Left renal pelvis (tissue), 4 donors: ENCODE measurements at places on chromosomes 7 and 10.

GRCh38 chr7:48887500-48887899 is 36.8 kb upstream of the CDC14C start:
- no peak for DNase-seq

- no peak for DNase-seq
These were observed 307.6 kb upstream of the PHYHIPL start for GRCh38 chr10:58868736-58869435.

- no peak for DNase-seq
These were observed 182.9 kb downstream of the ANK3 start for GRCh38 chr10:60206735-60207134.

DNA sequence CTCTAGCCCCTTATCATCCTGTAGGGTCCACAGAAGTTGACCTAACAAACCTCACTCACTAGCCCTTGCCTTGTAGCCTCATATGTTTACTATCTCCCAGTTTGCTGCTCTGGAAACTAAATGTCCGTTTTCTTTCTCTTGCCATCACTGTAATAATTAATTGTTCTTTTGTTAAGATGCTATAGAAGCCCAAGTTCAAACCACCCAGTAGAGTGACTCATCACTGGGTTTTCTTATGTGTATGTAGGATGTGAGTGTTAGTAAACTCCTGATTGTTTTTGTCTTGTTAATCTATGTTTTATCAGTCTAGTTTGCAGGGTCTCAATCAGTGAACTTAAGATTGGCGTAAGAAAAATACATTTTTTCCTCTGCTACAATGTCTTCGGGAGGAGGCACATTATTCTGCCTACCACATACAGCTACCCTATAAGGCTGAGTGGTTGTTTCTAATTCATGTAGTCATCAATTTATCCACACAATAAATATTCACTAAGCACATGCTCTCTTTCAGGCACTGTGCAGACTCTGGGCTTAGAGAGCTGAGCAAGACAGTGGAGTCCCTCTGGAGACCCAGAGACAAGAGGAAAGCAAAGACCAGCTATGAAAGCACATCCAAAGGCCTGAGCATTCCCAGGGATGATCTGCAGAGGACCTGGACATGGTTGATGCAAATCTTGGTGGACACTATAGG is 474.1 kb upstream of the AKR1E2 start:
- no peak for DNase-seq

DNA sequence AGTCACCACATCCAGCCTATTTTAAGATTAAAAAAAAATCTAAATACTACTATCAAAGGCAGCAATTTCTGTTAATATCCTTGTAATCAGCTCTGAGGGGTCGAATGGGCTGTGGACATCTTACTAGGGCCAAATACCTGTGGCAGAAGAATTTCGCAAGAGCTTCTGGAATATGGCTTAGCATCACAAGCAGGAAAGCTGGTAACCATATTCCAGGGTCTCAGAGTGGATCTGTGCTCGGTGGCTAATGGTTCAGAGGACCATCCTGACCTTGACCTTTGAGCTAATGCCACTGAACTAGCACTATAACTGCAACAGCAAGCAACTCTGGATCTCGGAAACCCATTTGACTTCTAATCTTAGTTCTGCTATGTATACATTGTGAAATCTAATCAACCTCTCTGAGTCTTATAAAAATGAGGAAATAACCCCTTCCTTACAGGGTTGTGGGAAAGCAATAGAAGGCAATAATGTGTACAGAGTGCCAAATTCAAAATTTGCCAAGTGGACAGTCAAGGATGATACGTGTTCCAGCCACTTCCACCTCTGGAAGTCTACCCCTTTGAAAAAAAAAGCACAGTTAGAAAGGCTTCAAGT is 65.5 kb downstream of the CYP26A1 start:
- no peak for DNase-seq

GRCh38 chr7:114104035-114104434 is 185.2 kb upstream of the PPP1R3A start:
- DNase-seq = no peak

DNA sequence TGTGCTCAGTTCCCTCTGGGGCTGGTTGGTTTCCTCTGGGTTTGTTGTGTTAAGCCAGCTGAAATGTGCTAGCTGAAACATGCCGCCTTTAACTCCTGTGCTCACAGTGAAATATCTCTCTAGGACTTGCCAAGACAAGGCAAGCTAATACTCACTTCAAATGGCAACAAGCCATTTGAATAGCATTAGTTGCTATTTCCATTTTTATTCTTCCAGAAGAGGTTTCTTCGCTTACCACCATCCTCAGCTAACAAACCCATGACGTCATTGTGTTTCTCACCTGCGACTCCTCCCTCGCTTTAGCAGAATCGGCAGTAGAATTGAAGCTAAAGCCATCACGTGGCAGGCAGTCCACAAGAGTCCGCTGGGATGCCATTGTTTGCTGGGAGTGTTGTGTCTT is 61.3 kb downstream of the ZNF22 start:
- DNase-seq = no peak

GRCh38 chr10:86667421-86668181 is 710 bp upstream of the LDB3 start:
- no peak for DNase-seq

GRCh38 chr7:30785786-30786185 is 14.6 kb downstream of the MINDY4 start:
- no peak for DNase-seq

- DNase-seq = no peak
These were observed 71.2 kb upstream of the AOAH start for GRCh38 chr7:36795451-36796021.

DNA sequence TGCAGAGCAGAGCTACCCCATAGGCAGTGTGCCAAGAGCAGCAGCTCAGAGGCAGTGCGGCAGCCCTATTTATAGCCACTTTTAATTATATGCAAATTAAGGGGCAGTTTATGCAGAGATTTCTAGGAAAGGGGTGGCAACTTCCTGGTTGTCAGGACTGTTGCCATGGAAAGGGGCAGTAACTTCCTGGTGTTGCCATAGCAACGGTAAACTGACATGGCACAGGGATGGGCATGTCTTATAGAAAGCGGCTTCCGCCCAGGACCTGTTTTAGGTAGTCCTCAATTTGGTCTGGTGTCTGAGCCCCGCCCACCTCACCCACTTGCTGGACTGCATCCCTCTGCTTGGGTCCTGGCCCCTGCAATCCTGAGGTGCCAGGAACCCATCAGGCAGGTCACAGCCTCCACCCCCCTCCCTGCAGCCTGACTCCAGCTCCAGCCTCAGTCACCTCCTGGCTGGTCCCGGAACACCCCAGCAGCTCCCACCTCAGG is 115.8 kb downstream of the TMEM130 start:
- no peak for DNase-seq

GRCh38 chr10:15253951-15254807 is 85.7 kb upstream of the NMT2 start:
- no peak for DNase-seq

GRCh38 chr7:6252748-6253147 is 19.7 kb downstream of the CYTH3 start:
- DNase-seq = no peak

DNA sequence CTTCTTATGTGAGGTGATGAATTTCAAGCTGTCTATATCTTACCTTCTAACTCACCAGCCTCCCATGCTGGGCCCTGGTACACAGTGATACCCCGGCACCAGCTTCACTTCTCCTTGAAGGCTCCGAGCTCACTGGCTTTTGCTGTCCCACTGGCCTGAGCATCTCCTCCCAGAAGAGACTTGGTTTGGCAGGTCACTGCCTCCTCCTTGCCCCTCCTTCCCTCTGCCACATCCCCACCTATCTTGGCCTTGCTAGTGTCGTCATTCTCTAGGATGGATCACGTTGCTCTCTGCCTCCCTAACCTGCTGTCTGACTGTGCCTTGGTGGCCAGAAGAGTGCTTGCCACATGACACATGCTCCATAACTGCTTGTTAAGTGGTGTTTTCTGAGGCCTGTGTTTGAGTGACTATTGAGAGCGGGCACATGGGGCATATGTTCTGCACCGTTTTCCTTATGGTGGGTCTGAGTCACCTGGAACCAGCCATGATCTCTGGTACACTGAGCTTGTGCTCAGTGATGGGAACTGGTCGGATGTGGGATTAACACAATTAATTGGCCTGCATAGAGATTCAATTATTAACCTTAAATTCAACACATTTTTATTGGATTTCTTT is 86.5 kb downstream of the TMEM178B start:
- DNase-seq = no peak

GRCh38 chr10:9926003-9926402 is 1091.7 kb upstream of the CELF2 start:
- DNase-seq = no peak

GRCh38 chr7:32250471-32251260 is 180.5 kb upstream of the PDE1C start:
- no peak for DNase-seq

- no peak for DNase-seq
These were observed 146.0 kb downstream of the PDE1C start for GRCh38 chr7:31924251-31924650.

- DNase-seq = no peak
These were observed 150.8 kb downstream of the NRP1 start for GRCh38 chr10:33183655-33184054.

GRCh38 chr7:113004726-113005454 is 81.7 kb downstream of the GPR85 start:
- DNase-seq = no peak

DNA sequence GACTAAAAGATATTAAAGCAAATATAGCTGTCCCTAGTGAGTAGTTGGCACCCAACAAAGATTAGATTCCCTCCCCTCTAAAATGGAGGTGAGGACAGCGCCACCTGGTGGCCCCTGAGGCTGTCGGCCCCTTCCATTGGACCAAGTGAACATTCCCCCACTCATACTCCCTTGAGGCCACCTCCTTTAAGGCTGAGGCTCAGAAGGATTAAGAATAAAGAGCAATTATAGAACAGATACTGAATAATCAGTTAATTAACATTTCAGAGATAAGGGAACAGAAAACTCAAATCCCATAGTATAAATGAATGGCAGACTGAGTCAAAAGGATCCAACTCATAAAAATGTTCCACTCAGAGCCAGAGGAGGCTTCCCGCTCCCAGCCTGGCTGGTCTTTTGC is 130.4 kb upstream of the GHITM start:
- DNase-seq = no peak

GRCh38 chr7:66549466-66549865 is 79.2 kb upstream of the KCTD7 start:
- DNase-seq = no peak

GRCh38 chr10:69389827-69390490 is 26.8 kb downstream of the TACR2 start:
- DNase-seq = no peak

- DNase-seq = no peak
These were observed 459.9 kb downstream of the PLXNA4 start for GRCh38 chr7:132116369-132116768.

- DNase-seq = no peak
These were observed 121.0 kb upstream of the TBX20 start for GRCh38 chr7:35374858-35375257.

DNA sequence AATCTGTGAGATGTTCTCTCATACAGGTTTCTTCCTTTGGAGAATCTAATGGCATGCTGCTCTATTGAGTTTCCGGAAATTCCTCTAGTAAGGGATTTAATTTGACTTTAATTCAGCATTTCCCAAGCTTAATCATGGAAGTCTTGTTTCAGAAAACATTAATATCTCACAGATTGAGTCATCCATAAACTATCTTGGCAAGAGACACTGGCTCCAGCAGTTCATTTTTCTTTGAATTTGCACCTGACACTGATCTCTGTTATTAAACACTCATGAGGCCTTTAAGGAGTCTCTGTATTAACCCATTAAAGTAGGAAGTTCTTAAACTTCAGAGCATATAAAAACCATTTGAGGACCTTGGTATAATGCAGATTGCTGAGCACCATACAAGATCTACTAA is 3.6 kb upstream of the ITGB8 start:
- DNase-seq = no peak

DNA sequence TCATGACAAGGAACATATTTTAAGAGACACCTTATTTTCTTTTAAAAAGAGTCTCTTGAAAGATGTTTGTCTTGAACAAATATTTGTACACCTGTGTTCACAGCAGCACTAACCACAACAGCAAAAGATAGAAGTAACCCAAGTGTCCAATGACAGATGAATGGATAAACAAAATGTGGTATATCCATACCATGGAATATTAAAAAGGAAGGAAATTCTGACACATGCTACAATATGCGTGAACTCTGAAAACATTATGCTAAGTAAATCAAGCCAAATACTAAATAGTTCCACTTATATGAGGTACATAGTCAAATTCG is 17.8 kb downstream of the SGMS1 start:
- no peak for DNase-seq

DNA sequence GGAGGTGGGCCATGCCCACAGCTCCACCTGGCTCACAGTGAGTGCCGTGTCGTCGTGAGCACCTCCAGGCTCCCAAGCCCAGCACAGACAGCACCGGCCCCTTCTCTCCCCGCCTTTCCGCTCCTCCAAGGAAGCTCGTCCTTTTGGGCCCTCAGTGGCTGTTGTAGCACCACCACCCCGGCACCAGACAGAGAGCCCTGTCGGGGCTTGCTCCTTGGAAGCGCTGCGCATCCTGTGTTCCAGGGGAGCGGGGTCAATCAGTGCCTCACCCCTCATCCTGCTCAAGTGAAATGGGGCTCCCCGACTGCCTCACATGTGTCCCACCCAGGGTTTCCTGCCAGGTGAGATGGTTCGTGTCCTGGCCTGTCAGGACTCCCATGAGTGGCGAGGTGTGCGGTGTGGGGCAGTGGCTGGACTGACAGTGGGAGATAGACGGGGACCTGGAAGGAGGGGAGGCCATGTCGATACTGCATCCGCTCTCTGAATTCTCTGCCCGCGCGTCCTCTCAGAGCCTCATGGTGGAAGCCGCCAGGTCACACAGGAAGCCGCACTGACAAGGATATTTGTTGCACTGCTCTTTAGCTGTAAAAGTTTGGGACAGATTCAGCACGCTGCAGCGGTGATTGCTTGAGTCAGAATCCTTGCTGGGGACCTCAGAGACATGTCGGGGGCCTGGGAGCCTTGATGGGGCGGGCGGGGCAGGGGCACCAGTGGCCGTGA is 107.1 kb downstream of the INPP5A start:
- DNase-seq = no peak

DNA sequence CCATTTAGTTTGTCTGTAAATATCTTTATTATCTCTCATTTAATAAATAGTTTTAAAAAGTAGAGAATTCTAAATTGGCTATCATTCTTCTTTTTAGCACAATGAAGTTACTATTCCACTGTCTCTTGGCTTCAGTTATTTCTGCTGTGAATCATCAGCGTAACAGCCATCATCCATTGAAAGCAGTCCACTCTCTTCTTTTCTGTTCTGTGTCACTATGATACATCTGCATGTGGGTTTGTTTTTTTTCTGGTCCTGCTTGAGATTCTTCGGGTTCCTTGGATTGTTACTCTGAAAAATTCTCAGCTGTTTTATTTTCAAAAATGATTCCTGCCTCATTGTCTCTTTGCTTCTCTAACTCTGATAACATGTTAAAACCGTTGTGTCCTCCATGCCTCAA is 52.5 kb downstream of the CSGALNACT2 start:
- DNase-seq = no peak

GRCh38 chr10:5317547-5318107 is 47.1 kb upstream of the UCN3 start:
- no peak for DNase-seq
